Posterior vena cava (tissue), 2 donors: ENCODE measurements at places on chromosomes 2 and 18. TPM values are rescaled to one million over a fixed set of nuclear protein-coding genes. Genes with fewer than 3 reads are reported as not detected.

DNA sequence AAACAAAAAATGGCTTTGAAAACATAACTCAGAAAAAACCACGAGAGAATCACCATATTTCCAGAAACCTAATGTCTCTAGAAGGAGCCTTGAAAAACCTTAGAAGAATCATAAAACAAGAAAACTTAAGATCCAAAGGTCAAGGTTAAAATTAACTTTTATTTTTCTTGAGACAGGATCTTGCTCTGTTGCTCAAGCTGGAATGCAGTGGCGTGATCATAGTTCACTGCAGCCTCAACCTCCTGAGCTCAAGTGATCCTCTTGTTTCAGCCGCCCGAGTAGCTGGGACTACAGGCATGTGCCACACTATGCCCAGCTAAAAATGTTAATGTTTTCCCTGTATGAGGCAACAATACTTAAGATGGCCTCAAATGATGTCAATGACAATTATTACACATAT, 254.2 kb upstream of the SESTD1 start:
- DNase-seq, result no peak

DNA sequence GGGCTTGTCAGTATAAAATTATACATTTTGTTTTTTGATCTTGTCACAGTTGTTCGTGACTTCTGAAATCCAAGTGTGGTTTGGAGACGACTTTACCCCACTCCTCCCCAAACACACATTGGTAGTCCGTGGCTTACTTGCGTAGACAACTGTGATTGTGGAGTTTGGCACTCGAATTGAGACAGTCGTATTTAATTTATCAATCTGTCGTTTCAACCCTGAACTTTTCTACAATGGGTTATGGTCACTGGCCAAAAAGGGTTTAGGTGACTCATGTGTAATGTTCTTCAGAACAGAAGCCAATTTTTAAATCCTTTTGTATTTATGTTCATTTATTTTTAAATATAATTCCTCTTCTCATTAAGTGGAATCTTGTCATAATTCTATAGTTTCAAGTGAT, 129.9 kb downstream of the SPTBN1 start:
- no peak for DNase-seq

SNED1 gene
- 62.7 TPM for total RNA-seq

ARHGAP25 gene
- total RNA-seq, result 10.7 TPM

SAG gene
- not detected for total RNA-seq

MAP3K2 gene
- 68.5 TPM for total RNA-seq

DNA sequence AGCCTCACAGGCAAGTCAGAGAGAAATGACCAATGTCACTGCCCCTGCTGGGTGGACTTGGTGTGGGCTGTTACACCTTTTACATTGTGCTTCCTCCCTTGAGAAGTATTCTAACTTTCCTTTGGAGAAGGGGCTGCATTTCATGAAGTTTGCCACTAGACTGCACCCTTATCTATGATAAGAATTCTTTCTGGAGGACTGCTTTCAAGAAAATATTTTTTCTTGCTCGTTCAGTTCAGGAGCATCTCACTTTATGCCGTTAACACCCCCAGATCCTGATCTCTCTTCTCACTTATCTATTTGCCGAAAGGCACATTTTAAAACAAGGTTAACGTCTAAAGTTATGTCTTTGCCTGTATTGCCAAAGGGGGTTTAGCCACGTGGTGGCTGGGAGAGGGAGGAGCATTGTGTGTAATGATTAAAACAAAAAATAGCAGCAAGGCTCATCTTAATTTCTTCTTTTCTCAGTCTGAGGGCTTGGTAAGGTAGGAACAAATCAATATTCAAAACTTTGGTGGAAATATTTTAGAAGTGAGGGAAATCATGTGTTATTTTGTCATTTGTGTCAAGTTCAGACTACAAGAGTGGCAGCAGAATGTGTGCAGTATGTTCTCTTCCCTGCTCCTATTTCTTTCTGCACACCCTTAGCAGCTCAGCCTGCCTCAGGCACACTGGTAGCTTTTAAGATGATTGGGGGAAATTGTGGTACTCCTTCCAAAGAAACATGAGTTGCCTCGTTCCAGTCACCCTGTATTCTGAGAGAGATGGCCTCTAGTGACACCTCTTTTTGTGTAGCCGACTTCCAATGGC, 1.6 kb upstream of the IGFBP5 start:
- no peak for DNase-seq

GRCh38 chr18:41391616-41392595, 563.1 kb upstream of the PIK3C3 start:
- no peak for DNase-seq

TNP1 gene
- total RNA-seq, result not detected

GRCh38 chr2:46337208-46337994, 40.2 kb downstream of the EPAS1 start:
- no peak for DNase-seq

PRKAG3 gene
- not detected for total RNA-seq

DNA sequence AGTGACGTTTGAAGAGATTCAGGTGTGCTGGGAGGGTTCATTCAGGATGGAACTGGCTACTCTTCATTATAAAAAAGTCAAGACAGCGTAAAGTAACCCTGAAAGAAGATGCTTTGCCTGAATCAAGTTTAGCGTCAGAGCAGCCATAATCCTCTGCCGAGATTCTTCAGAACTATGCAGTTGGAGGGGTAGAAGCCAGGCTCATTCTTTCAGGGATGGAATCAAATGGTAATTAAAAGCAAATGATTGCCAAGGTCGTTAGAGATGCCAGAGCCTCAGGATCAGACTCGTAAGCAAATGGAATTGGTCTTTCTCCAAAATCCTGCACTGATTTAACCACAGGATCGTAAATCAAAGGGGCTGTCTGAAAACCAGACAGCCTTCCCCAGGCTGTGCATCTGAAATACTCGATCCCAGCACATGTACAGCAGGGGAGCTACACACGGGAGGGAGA, 21.9 kb downstream of the APCDD1 start:
- DNase-seq, result no peak

DNA sequence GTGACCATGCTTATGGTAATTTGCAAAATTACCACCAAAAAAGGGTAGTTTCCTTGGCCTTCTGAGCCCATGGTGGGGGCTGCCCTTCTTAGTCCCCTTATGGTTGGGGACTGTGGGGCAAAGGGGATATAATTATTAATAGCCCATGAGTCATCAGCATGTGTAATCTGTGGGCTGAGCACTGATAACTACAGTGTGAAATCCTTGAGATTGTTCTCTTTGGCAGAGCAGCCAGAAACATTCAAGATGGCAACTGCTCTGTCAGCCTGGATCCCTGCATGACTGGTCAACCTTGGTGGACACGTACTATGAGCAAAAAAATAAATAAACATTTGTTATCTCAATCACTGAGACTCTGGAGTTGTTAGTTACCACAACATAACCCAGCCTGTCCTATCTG, 61.3 kb downstream of the MGAT4A start:
- no peak for DNase-seq

- DNase-seq, result no peak
Observed at GRCh38 chr2:58720770-58721697, 479.9 kb upstream of the FANCL start.

CGREF1 gene
- total RNA-seq, result 27.8 TPM

WNT6 gene
- 0.24 TPM for total RNA-seq

SERPINB12 gene
- not detected for total RNA-seq

- DNase-seq, result no peak
Observed at GRCh38 chr2:170162271-170162632, 15.7 kb upstream of the MYO3B start.

ACMSD gene
- not detected for total RNA-seq

- DNase-seq, result peak; percentile 25
Observed at GRCh38 chr2:207819839-207820784, 50.4 kb upstream of the FZD5 start.

GKN1 gene
- total RNA-seq, result not detected

CCDC74A gene
- 3.9 TPM for total RNA-seq

DNA sequence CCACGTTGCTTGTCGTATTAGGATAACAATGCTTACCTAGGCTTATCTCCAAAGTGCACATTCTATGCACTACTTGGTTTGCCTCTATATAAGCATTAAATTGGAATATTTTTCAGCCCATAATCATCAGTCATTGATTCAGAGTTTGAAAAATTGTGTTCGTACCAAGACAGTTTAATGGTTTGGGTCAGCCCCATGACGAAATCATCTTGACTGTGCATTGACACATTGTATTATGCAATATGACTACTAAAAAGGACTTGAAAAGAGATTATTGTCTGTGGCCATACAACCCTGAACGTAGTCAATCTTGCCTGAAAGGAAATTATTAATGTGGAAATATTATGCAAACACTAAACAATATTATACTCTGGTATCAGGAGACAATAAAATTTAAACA, 141.3 kb downstream of the EML6 start:
- DNase-seq, result no peak

GRCh38 chr18:63752636-63753035, 22.6 kb upstream of the SERPINB7 start:
- DNase-seq, result no peak

LNPK gene
- 30.5 TPM for total RNA-seq

- no peak for DNase-seq
Observed at GRCh38 chr2:130869441-130870160, 32.9 kb downstream of the ARHGEF4 start.

GRCh38 chr2:70199320-70199864, 8.6 kb upstream of the C2orf42 start:
- no peak for DNase-seq

DNA sequence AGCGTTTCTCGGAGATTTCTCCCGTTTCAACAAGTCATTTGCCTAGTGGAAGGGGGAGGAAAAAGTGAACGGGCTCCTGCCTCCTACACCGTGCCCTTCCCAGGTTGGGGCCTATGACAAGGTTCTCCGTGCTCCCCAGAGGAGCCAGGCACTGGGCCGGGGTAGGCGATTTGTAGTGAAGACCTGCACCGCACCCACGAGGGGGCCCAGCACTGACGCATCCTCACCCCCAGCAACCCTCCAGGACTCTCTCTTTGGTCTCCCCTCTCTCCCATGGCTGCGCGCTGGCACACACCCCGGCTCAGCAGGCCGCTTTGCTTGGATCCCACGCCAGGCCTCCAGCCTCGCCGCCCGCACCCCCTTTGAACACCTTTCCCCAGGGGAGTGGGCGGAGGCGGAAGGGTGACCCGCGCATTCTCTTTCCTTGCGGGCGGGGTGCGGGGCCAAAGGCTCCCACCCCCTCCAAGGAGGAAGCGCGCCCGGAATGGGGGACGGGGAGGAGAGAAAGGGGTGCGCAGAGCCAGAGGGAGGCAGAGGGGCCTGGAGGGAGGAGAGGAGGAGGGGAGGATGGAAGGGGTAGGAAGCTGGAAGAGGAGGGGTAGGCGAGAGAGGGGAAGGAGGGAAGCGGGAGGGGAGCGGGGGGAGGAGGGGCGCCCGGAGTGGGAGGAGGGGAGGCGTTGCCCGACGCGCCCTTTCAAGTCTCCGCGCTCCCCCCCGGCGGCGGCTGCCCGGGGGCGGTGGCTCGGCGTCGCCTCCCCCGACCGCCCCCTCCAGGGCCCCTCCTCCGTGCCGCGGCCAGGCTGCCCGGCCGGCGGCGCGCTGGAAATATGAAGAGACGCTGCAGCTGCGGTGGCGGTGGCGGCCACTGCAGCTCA, at the start of gene APCDD1:
TSS of gene APCDD1 (plus strand) at position 830 of the 875 bp plus-strand sequence. CDS start 347 bp downstream, outside the sequence.
- peak; percentile 87 for DNase-seq

GRCh38 chr2:169676357-169676756, 17.8 kb downstream of the CFAP210 start:
- no peak for DNase-seq

DNA sequence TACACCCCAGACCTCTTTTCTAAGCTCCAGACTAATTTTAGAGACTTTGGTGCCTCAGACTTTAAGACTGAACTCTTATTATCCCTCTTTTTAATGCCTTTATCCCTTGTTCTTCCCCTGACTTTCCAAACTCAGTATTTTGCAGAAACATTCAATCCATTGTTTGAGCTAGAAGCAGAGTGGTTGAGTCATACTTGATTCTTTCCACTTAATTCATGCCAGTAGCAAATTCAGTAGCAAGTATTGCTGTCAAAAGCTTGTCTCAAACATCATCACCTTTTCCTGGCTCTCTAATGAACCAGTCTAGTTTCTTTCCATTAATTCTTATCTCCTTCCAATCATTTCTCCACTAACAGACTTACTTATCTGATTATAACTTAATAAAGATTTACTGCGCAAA, 699.7 kb upstream of the ZNF804A start:
- no peak for DNase-seq

DNA sequence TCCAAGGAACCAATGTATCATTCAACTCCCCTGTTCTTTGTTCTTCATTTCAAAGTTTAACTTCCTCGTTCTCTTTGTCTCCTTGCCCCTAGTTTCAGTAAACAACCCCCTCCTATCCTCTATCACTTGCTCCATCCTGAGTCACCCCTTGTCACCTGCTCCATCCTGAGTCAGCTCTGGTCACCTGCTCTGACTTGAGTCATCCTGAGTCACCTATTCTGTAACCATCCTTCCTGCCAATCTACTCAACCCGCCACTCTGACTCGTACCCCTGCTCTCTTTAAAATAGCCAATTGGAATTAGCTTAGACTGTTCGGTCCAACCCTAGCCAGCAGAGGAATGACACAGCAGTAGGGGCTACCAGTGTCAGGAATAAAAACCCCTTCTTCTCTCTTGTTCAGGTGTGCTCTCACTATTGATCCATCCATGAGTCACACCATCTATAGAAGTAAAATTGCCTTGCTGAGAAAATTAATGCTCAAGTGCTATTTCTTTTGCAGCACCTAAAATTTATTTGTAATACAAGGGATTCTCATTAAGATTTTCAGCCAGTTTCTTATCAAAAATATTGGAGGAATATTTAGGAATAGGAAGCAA, 326.8 kb downstream of the AKAIN1 start:
- DNase-seq, result no peak

DNA sequence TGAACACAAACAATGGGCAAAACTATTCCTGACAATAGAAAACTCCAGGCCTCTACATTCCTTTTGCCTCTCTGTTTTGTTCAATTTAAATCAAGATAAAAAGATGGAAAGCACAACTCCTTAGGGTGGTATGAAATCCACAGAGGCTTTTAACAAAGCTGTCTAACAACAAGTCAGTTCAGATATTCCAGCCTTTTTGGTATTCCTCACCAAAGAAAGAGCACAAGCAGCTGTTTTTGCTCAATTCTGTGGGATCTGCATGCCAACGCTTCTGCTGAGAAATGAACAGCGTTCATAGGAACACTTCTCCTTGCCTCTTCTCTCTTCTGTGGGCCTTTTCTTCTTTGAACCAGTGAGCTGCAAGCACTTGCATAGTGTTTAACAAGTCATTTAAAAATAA, 411.6 kb upstream of the TCF4 start:
- no peak for DNase-seq

GRCh38 chr18:41932899-41933298, 22.1 kb upstream of the PIK3C3 start:
- no peak for DNase-seq

DNA sequence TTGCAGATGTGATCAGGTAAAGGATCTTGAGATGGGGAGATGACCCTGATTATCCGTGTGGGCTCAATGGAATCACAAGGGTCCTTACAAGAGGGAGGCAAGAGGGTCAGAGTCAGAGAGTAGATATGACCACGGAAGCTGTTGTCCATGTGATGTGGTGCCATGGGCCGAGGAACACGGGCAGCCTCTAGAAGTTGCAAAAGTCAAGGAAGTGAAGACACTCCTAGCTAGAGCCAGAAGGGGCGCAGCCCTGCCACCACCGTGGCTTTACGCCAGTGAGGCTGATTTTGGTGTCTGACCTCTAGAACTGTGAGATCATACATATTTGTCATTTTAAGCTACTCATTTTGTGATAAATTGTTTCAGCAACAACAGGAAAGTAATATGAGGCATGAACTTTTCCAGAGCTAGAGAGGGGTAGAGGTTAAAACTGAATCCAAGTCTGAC, 114.4 kb downstream of the CAPN13 start:
- DNase-seq, result peak; percentile 83

CTNNA2 gene
- total RNA-seq, result not detected

KIF3C gene
- 10.9 TPM for total RNA-seq
